ENCODE measurements at places on chromosomes 7 and 10.

DNA sequence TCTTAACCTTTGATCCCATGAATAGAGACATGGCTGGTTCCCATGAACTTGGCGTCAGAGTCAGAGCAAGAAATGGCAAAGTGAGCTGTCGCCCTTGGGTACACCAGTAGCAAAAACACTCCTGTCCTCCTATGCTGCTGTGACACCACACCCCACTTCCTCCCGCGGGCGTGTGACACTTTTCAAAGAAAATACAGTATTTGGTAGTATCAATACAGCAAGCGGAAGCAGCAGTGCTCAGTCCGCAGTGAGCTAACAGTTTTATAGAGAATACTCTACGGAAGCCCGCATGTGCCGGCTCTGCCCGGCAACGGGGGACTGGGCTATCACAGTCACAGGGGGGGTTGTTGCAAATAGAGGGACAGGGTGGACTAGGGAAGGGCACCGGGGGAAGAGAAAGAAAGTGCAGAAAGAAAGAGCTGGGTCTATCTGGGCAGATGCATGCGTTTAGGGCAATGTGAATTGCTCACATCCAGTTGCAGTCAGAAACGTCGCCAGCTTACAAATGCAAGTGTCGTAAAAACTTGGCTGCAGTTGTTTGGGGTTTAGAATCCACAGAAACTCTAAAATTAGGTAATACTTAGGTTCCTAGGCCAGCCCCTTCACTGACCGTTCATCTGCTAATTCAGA is 49.8 kb downstream of the PRKCQ start:
- DNase-seq, result peak; percentile 61

GRCh38 chr7:35652124-35652523 is 42.8 kb downstream of the HERPUD2 start:
- no peak for DNase-seq

DNA sequence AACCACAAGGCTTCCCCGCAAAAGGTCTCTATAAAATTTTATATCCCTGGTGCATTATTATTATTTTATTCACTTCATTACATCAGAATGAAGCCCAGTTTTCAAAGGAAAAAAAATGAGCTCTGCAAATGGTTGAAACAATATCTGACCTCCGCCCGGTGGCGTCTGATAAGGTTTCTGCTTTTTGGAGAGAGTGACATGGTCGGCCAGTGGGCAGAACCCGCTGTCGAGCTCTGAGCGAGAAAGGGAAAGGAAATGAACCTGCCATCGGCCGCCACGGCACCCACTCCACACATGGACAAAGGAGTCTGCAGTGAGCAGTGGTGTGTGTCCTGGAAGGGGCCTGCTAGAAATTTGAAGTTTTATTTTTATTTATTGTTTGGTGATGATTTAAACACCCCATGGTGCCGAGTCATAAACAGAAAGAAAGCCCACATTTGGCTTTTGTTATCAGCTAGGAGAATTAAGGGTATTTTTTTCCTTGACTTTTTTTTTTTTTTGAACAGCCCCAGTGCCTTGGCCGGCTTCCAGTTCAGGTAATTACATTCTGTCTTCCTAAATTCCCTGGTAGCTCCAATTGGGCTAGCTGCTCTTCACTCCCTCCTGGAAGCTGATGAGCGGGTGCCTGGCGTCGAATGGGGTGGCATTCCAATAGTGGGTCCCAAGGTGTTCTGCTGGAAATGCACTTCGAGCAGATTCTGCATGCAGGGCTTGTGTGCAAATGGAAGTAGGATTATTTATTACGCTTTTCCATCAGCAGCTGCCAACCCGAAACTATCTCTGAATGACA is 149.4 kb upstream of the MKI67 start:
- DNase-seq, result no peak

DNA sequence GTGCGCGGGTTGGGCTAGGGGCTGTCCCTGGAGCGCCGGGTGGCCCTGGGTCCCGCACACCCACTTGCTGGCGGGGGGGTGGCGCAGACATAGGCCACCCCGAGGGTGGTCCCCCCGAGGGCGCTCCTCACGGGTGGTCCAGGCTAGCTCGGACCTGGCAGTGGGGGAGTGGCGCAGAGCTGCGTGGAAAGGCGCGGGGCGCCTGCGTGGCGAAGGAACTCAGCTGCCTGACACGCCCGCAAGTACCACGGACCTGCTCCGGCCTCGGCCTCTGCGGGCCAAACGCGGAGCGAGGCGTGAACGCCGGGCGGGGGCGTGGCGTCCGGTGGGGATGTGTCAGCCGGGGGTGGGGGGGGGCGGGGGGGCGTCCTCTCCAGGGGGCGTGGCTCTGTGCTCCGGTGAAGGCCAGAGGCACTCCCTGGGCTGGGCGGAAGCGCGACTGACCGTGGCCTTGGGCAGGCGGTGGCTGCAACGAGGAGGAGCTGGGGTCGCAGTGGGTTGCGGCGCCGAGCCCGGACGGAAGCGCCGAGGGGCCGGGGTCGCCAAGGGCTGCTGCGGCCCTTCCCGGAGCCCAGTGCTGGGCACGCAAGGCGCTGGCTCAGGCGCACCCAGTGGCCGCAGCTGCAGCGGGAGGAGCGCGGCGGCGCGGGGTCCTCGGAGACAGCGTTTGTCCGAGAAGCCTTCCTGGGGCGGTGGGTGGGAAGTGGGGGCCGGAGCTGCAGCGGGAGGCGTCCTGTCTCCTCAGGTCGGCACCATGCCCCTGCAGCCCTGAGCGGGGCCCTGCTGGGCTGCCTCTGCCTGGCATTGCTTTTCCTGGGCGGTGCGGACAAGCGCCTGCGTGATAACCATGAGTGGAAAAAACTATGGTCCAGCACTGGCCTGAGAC is 58.9 kb upstream of the NUPR2 start:
- DNase-seq, result no peak

- DNase-seq, result no peak
These were observed 443.7 kb downstream of the GLRX3 start for GRCh38 chr10:130579913-130580312.

- DNase-seq, result no peak
These were observed 22.5 kb upstream of the CHRM2 start for GRCh38 chr7:136845899-136846465.

DNA sequence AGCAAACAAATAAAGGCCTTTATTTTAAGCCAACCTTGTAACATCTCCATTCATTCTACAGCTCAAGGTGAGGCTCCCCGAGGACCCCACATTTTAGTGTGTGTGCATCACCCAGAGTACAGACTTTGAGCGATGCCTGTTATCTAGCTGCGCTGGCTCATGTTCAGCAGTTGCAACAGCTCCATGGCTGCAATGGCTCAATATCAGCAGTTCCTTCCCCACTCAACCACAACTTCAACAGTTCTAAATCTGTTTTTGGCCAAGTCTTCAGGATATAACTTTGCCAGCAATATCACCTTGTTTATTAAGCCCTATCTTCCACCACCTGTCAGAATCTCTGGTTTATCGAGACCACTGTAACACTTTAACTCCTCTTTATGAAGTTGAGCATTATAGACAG is 95.8 kb downstream of the WNT2 start:
- no peak for DNase-seq

GRCh38 chr10:690372-691161 is 1.1 kb upstream of the DIP2C start:
- no peak for DNase-seq

GRCh38 chr10:110571093-110571743 is 3.7 kb downstream of the SMC3 start:
- DNase-seq, result no peak

GRCh38 chr10:52769966-52770365 is 2.6 kb downstream of the MBL2 start:
- no peak for DNase-seq
